NCI-H1105 treated with DMSO at 0.1 percent for 48 hours (cell line): ENCODE measurements at places on chromosomes 7 and 10.

DNA sequence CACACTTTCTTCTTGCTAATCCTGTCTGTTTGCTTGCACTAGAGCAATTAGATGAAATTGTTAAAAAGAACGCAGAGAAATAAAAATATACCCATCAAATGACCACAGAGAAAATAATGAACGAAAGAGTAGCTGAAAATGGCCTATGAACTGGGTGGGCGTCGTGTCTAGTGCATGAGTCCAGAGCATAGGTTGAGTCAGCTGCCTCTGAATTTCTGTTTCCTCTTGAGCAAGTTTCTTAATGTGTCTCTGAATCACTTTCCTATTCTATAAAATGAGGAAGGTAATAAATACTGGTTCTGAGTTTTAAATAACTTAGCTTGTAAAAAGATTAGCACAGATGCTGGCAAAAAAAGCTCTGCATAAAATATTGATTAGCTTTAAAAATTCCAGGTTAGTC is 75.0 kb downstream of the POM121L12 start:
- no peak for DNase-seq

GRCh38 chr7:106205621-106206222 is 79.1 kb downstream of the NAMPT start:
- no peak for DNase-seq

- DNase-seq = no peak
Measured at GRCh38 chr10:129894698-129895097, 69.4 kb downstream of the EBF3 start.

DNA sequence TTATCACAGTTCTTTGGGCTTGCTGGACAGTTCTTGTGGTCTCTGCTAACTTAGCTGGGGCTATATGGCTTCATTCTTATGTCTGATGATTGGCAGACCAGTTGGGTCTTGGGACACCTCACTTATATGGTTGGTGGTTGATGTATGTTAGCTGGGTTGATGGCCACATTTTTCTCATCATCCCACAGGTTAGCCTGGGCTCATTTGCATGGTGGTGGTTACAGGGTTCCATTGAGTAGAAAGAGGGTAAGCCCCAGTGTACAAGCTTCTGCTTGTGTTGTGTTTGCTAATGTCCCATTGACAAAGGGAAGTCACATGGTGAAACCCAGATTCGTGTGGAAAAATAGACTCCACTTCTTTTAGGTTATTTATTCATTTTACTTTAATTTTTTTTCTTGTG is 40.6 kb downstream of the TMEM60 start:
- DNase-seq = no peak

DNA sequence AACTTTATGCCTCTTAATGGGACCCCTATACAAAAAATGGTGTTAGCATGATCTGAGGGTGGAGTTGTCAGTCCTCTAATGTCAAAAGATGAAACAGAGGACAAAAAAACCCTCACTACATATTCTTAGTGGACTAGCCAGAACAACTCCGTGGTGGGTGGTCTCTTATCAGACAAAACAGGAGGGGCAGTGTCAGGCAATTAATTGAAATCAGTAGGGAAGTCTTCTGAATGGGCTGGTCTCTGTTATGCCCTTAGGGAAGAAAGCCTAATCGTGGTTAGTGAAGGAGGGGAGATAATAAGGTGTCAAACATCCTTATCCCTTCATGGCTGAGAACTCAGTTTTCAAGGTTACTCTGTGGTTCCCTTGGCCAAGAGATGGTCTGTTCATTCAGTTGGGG is 909.4 kb downstream of the GRID1 start:
- DNase-seq = no peak

DNA sequence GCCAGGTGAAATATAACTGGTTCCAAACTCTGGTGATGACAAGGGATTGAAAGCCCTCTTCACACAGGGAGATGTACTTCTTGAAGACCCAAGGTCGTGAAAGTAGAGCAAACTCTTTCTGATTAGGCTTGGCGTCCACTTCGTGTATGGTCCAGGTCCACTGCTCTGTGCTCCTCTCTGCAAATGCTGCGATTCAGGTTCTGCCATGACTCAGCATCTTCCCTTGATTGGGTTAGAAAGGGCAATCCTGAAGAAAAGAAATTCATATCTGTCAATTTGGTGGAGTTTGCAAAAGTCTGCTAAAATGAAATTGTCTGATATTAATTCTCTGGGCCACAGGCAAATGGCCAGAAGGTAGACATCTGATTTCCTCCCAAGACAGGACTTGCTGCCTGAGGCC is 431.4 kb downstream of the ACTR3B start:
- no peak for DNase-seq

DNA sequence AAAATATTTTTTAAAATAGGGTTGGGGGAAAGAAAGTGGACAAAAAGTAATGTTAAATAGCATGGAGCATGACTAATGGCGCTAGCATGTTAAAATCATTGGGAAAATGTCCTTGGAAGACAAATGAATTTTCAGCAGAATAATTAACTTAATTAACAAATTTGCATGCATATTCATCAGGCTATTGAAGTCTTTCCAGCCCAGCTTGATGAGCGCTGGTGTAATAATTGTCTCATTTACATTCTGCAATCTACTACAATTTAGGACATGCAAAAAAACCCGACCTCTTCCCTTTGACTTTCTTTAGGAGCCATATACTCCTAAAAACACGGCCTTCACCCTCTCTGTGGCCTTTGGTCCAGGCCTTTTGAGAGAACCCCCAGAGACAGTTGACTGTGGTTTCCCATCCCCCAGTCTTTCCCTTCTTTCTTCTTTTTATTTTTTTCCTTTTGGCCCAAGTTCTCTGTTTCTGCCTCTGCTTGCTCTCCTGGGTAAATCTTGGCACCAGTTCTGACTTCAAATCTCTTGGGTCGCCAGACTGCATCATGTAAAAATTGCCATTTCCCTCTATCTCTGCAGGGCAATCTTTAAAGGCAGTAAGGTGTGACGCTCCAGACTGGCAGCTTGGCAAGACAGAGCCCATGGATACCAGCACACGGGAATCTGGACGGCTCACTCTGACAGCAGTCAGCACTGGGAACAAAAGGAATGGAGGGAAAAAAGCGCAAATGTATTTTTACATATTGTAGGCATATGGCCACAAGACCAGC is 105.5 kb downstream of the NEUROD6 start:
- no peak for DNase-seq

DNA sequence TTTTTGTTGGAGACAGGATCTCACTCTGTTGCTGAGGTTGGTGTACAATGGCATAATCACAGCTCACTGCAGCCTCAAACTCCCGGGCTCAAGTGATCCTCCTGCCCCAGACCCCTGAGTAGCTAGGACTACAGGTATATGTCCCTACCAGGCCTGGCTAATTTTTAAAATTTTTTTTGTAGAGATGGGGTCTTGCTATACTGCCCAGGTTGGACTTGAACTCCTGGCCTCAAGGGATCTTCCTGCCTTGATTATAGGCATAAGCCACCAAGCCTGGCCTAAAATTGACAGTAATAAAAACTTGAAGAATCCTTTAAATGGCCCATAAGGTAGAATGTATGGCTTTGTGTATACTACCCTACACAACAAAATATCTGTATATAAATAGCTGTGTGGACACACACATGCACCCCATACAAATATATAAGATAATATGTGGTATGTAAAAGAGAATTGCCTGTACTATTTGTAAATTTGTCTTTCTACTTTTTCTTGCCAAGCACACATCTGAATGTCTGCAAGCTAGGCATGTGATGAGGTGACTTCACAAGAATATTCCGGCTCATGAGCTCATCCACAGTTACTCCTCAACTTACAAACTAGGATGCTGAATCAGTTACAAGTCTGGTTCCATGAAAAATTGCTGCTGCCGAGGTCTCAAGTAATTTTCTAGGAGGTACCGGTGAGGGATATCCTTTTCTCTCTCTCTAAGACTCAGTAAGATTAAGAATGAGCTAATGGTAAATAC is 26.6 kb downstream of the POLR3A start:
- DNase-seq = no peak

DNA sequence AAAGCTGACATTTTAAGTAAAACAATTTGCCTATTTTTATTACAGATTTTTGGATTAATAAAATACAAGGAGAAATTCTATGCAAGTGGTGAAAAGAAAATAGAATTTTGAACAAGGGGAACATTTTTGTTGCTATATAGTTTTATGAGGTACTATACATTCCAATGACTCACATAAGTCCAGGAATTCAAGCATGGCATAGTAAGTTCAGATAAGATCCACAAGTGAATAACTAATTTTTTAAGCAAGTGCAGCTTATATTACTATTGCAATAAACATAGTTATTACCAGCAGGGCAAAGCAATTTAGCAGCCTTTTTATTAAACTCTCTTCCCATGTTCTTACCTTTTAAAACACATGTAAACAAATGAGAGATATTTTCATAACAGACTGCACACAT is 1123.5 kb upstream of the LRRN3 start:
- no peak for DNase-seq

- DNase-seq = no peak
Measured at GRCh38 chr10:70456164-70456563, 14.7 kb upstream of the NODAL start.

GRCh38 chr10:113127261-113127900 is 177.3 kb downstream of the TCF7L2 start:
- no peak for DNase-seq

- DNase-seq = no peak
Measured at GRCh38 chr10:85515316-85515715, 851.3 kb downstream of the GRID1 start.

- DNase-seq = peak; percentile 17
Measured at GRCh38 chr7:99473315-99473596, 566 bp downstream of the ZNF789 start.

DNA sequence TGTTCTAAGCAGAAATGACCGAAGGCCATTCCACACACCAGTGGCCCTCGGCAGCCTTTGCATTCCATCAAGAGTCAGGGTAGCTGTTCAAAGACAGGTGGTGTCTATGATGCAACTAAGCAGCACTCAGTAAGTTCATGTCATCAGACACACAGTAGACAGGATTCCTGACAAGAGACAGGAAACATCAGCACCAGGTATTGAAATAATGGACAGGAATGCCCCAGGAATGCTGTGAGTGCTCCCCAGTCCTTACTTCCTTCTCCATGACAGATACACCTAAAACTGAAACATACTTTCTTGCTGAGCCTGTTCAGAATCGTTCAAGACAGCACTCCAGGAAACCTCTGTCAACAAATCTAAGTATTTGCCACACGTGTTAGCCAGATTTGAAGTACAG is 204.4 kb downstream of the TPST1 start:
- no peak for DNase-seq

DNA sequence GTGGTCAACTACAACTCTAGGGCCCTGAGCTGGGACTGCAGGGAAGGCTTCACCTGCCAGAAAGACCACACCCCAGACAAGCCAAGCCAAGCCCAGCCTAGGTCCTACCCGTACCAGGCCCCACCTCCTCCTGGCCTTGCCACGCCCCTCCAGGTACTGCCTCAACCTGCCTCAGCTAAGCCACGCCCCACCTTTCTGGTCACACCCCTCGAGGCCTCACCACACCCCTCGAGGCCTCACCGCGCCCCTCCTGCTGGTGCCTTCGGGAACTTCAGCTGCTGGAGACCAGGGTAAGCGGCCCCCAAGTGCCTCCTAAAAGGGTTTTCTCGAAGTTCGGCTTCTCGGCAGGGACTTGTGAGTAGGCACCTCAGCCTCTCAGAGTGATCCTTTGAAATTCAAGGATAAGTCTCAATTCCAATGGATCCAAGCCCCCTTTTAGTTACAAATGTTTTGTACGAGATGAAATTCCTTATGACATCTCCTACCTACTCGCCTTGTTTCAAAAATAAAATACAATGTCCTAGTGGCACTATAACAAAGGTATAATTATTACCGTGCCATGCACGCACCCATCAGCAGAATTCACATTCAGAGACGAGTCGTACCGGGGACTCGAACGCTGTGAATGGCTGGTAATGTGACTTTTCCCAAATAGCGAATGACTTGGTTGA is 171.2 kb downstream of the ARHGAP21 start:
- DNase-seq = no peak

- DNase-seq = peak; percentile 39
Measured at GRCh38 chr7:99839287-99840021, 11.6 kb downstream of the CYP3A43 start.

- DNase-seq = no peak
Measured at GRCh38 chr7:107744345-107744750, 406 bp downstream of the CBLL1 start.

- DNase-seq = no peak
Measured at GRCh38 chr7:114450431-114450830, 35.8 kb downstream of the FOXP2 start.

DNA sequence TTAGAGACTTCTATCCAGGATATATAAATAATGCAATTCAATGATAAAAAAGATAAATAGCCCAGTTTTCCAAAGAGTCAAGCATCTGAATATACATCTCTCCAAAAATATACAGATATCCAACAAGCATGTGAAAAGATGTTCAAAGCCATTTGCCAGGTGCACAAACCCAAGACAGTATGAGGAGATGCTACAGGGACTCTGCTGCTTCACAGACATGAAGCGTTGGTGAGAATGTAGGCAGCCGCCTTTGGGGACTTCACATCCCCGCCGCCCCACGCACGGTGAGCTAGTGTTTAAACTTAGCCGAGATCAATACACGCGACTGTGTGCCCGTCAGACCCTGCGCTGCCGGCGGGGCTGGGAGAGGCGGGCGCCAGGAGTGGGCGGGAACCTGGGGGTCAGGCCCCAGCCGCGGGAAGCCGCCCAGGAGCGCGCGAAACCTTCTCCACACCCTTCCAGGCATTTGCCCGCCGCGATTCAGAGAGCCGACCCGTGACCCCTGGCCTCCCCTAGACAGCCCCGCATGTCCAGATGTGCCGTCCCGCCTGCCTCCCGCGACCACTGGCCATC is 927 bp upstream of the ALOX5 start:
- DNase-seq = peak; percentile 33

GRCh38 chr10:129207297-129207696 is 259.7 kb upstream of the MGMT start:
- peak; percentile 47 for DNase-seq

DNA sequence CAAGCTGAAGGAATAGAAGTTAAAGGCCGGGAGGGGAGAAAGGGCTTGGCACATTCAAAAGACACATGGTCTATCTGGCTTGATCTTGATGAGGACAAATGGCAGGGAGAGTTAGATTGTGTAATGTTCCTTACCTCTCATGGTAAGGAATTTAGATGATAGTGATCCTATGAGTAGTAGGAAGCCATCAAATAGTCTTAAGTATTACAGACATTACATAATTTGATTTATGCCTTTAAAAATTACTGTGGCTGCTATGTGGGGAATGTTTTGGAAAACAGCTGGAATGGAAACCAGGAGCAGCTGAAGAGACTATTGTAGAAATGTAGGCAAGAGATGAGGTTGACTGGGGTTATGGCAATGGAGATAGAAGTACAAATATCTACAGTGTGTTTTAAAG is 351.3 kb upstream of the BMPER start:
- DNase-seq = no peak

DNA sequence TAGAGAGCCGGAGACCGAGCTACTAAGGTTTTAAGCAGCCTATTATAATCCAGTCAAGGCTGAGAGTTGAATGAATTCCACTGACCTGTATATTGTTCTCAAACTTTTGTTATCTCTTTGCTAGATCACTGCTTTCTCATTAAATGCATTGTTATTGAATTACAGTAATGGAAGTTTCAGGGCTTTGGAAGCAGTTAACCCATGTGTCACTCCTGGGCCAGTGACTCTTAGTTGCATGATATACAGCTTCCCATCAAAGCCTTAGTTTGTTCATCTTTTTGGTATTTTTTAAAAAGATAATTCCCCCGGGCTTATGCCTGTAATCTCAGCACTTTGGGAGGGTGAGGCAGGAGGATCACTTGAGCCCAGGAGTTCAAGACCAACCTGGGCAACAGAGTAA is 55.4 kb upstream of the KIAA1217 start:
- DNase-seq = no peak
